Heart left ventricle (tissue), 16 donors: ENCODE measurements at places on chromosomes 2 and 18. TPM values are rescaled to one million over a fixed set of nuclear protein-coding genes. Genes with fewer than 3 reads are reported as not detected.

Gene SPATA3
- polyA plus RNA-seq = not detected

Gene GLB1L
- polyA plus RNA-seq = 1.8 TPM

Gene GPD2
- 7.3 TPM for polyA plus RNA-seq

Gene TRIM54
- polyA plus RNA-seq = 324 TPM

DNA sequence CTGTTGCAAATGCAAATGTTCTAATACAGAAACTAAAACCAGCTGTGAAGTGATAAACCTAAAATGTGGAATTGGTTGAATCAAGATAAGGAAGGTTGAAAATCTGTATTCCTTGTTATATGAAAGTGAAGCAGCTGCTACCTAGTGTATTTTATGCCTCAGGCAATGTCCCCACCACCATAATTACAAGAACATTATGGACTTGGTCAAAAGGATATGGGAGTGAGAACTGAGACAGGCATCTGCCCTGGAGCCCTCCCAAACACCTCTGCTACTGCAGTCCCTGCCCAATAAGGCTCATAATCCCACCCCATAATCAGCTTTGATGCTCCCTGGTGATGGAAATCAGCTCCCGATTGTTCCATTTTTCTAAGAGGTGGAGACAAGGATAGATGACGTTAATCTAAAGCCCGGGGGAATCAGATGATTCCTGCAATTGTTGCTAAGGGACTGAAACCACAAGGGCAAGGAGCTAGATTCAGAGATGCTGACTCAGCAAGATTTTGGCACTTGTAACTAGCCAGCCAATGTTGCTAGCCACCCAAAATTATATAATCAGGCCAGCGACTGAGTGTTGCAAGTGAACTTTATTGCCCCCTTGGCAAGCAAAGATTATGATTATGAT is 69.5 kb downstream of the EVA1A start:
- no peak for DNase-seq

DNA sequence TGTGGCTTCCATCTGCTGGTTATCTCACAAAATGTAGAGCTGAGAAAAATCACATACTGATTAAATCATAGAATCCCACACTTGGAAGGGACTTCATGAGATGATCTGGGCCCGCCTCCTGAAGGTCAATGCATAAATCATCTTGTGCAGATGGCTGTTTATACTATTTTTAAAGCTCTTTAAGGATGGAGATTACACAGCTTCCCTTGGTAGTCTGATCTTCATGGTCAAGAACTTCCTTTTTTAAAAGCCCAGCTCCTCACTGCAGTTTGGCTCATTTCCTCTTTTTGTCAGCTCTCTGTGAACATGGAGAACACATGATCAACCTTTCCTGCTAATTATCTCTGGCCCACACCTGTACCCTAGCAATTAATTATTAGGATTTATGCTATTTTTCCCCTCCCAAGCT is 25.9 kb downstream of the GCG start:
- no peak for DNase-seq

DNA sequence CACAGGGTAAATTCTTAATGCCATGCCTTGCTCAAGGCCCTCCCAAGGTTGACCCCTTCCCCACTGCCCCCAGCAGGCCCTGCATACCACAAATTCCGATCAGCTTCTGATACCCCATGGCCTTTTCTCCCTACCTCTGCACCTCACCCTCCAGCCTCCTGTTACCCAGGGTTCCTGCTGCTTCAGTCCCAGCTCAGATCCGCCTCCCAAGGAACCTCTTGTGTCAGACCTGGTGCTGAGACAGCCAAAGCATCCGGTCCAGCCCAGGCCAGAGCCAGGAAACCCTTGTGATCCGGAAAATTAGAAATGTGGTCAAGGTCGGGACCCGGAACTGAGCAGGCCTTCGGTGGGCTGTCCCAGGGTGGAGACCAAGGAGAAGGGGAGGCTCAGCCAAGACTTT is 231.3 kb downstream of the BCL2 start:
- DNase-seq = no peak

GRCh38 chr2:29232041-29232440 is 116.8 kb downstream of the CLIP4 start:
- DNase-seq = no peak
